ENCODE measurements at places on chromosomes 16 and 17. TPM values are rescaled to one million over a fixed set of nuclear protein-coding genes. Genes with fewer than 3 reads are reported as not detected.
A peak's percentile ranks its signal among the peaks of the same experiment; 100 is the strongest.

GRCh38 chr17:37743875-37744632, 805 bp downstream of the HNF1B start:
- no peak for DNase-seq

- DNase-seq, result no peak
Measured at GRCh38 chr17:40418428-40418706, 671 bp upstream of the TOP2A start.

- DNase-seq, result no peak
Measured at GRCh38 chr16:88290850-88291830, 91.6 kb upstream of the ZNF469 start.

DNA sequence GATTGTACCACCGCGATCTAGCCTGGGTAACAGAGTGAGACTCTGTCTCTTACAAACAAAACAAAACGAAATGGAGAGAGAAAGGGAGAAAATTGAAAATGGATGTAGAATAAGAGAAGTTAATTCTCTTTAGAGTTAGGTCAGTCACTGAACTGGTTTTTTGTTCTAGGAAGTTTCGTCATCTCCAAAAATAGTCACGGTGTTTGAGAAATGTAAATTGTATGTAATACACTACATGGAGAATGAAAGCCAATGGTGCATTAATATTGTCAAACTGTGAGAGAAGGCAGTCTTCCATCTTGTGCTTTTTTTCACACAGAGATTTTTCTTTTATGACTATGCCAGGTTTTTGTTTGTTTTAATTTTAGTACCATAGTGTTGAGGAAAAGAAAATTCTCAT, 145.9 kb downstream of the BCAS3 start:
- no peak for DNase-seq

DNA sequence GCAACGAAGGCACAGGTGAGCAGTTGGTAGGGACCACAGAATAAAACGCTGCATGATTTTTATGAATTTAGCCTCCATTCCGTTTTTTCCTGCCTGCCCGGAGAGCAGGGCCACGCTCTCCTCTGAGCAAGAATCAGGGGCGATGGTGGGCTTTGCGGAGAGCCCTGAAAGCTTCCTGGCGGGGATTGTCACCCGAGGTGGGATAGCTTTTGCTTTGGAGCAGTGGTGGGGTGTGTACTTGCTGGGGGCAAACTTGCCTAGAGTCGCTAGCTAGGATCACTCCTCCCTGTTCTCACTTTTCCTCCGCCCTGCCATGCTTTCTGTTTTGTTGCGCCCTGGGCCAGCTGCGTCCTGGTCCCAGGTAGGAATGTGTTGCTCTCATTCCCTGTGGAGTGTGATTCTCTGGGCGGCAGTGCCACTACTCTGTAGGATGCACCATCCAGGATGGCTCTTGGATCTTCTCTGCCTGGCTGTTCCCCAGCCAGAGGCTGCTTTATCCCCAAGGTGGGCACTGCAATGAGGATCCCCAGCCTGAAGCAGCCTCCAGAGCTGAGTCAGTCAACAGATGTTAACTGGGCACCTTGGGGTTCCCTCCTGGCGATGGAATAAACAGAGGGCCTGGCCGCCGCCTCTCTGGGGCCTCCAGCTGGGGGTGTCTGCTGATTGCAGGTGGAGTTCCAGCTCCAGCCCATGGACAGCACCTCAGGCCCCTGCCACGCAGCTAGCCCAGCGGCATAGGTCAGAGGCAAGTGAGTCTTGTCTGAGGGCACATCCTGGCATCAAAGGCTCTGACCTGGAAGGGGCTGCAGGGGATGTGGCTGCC, 360.9 kb upstream of the TNRC6C start:
- no peak for DNase-seq

GRCh38 chr16:56352351-56353053, 72.8 kb downstream of the AMFR start:
- DNase-seq, result no peak

DNA sequence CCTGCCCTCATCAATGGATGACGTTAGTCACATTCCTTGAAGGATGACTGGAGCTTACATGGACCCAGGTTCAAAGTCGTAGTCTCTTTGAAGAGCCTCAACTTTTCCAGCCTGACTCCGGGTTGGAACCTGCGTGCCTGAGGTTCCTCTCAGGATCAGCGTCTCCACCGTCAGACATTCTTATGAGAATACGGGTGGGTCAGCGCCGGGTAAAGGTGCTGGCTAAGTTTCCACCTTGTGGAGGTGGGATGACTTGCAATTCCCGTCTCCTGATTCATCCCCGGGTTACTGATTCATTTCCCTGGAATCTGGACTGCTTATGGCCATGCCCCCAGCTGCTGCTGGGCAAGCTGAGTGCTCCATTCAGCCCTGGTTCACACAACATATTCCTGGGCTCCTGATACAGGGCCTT, 38.9 kb upstream of the CMIP start:
- DNase-seq, result no peak

DNA sequence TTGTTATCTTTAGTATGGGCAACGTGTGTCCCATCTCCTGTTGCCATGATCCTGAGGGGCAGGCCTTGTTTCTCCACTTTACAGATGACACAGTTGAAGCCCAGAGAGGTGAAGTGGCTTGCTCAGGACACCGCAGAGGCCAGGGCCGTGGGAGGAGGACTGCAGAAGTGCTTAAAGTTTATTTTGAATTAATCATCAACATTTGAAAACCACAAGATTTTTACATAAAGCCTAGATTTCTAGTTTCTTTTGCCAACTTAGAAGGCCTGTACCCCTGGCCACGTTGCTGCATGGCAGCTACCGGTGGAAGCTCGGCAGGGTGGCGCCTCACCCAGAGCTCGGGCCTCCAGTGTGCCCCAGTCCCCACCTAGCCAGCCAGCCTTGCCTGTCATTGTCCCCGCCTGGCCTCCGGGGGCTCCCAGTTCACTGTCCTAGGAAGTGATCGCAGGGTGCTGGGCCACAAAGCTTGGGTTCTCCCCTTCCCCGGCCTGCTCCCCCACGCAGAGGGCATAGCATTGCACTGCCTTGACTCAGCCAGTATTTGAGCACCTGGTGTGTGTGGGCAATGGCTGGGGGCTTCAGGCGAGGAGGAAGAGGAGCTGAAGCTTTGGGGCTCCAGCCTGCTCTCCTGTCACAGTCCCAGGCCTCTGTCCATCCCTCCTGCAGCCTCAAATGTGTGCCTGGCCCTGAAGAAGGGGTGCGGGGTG, 14.8 kb upstream of the ADCY7 start:
- DNase-seq, result no peak

DNA sequence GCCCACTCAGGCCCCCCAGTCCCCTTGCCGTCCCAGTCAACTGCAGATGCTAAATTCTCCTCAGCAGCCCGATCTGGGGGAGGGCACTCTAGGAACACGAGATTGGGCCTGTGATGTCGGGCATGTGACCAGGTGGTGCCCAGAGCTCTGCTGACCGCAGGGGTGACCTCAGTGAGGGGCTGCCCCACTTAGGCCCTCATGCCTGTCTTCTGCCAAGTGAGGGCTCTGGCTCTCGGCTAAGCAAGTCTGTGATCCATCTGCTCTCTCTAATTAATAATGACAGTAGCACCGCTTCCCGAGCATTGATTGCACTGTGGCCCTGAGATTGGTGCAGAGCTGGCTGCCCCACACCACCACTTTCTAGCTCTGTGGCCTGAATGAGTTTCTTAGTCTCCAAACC, 138.8 kb downstream of the MRM1 start:
- no peak for DNase-seq

GRCh38 chr17:45031231-45032173, 19.9 kb downstream of the DCAKD start:
- DNase-seq, result no peak

GRCh38 chr16:12535535-12536411, 267.9 kb downstream of the CPPED1 start:
- DNase-seq, result no peak

- DNase-seq, result no peak
Measured at GRCh38 chr16:50306287-50306686, 39.9 kb downstream of the ADCY7 start.

DNA sequence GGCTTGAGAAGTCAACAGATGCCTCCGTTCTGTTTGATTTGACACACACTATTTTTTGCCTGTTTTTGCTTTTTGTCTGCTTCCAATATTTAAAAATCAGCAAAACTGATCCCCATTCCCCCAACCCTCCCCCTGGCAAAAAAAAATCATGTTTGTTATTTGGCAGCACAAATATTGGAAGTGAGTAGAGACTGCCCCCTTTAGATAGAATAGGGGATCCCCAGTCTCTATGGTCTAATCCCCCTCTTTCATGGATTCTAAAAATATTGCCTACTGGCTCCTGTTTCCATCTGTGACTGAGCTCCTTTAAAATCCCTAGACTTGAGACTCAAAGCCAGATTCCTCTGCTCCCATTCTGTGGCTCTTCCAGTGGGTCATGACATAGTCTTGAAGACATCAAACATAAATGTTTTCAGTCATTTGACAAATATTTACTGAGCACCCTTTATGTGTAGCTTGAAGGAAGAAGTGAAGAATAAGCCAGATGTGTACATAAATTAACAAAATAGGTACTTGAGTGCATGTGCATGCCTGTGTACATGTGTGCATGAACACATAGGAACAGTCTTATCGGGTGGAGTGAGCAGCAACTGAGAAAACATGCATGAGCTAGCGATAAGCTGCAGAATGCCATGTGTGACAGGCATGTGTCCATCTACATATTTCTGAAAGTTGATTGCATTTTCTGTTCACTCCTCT, 101.2 kb downstream of the SALL1 start:
- DNase-seq, result no peak

DNA sequence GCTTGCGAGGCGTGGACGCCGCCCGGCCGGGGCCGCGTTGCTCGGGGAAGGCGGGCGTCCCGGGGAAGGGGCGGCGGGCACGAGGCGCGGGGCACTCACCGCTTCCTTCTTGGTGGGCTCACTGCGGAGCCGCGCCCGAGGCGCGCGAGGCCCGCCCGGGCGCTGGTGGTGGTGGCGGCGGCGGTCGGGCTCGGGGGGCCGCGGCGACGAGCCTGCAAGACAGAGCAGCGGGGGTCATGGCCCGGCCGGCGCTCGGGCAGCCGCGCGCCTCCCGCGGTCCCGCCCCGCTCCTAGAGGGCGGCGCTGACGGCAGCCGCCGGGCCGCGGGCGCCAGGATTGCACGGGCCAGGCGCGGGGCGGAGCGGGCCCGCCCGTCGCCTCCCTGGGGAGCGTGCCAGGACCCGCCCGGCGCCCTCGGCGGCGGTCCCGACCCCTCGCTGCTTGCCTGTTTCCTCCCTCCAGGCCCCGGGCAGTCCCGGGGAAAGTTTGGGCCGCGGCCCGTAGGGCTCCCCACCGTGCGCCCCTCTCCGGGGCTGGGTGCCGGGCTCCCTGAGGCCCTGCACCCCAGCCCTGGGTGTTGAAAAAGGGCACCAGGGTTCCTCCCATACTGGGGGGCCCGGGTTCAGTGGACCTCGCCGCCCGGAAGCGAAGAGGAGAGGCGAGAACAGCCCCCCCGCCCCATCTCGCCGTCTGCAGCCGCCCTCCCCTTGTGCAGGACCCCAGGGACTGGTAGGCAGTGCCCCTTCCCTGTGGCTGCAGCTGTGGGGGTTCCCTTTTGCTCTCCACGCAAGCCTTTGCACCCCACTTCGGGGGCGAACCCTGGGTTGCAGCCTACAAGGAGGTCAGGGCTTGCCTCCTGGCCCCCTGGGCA, at the start of gene C16orf74:
Gene C16orf74, minus strand, starts transcription at position 270 of the 871 bp plus-strand sequence. CDS start 15,879 bp downstream, outside the sequence.
- peak; percentile 17 for DNase-seq

- no peak for DNase-seq
Measured at GRCh38 chr17:58533616-58534188, 19.3 kb upstream of the MTMR4 start.

DNA sequence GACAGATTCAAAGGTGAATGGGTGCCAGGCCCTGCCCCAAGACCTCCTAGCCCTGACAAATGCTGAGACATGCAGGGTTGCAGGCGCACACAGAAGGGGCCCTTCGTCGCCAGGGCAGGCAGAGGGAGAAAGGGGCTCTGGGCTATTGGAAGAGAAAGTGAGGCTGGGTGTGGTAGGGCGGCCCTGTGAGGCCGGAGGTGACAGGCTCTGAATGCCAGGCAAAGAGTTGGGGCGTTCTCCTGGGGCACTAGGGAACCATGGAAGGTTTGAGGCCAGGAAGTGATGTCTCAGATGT, 26.4 kb upstream of the NXPH3 start:
- DNase-seq, result no peak

DNA sequence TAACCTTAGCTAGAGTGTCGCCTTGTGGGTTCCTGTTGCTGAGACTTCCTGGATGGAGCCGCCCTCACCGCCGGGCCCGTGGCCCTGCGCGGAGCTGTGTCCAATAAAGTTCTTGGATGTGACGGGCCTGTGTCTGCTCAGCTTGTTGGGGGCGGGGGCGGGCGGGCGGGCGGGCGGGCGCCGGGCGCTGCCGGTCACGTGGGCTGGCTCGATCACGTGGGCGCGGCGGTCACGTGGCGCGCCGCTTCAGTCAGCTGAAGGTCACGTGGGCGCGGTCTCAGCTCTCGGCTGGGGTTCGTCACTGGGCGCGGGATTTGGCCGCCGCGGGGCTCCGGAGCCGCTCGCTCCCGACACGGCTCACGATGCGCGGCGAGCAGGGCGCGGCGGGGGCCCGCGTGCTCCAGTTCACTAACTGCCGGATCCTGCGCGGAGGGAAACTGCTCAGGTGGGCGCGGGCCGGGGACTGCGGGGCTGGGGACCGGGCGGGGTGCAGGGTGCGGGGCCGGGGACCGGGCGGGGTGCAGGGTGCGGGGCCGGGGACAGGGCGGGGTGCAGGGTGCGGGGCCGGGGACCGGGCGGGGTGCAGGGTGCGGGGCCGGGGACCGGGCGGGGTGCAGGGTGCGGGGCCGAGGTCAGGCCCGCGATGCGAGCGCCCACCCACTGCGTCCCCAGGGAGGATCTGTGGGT, at the start of gene AMDHD2:
Gene AMDHD2, plus strand, starts transcription at position 275 of the 687 bp plus-strand sequence. Its CDS starts 88 bp downstream, at position 363.
- DNase-seq, result peak; percentile 92

DNA sequence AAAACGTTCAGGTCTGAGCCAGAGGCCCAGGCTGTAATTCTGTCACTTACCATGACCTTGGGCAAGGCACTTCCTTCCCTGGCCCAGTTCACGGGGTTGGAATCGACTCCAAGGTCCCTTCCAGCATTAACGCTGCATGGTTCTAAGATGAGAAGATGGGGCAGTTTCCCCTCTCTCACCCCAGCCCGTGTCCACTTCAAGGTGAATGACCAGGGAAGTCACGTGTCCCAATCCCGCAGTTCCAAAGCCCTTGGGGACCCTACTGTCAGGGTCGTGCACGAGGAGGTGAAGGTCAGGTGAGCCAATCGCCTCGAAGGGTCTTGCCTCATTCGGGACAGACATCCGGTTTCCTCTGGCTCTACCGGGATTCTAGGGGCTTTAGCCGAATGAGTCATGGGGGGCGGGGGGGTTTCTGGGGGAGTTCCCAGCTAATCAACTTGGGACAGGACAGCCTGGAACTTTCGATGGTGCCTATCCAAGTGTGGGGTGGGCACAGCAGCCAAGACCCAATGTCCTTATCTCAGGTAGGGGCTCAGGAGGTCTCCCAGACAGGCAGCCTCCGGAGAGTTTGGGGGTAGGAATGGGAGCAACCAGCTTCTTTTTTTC, 762 bp upstream of the CSF3 start:
- no peak for DNase-seq

- DNase-seq, result no peak
Measured at GRCh38 chr17:41284043-41284442, 8.5 kb downstream of the KRTAP9-7 start.

Gene DPEP2
- 34.0 TPM for polyA plus RNA-seq

Gene PCGF2
- 0.09 TPM for polyA plus RNA-seq

Gene CCL5
- polyA plus RNA-seq, result 2,769 TPM

Gene CCDC144A
- 1.5 TPM for polyA plus RNA-seq

Gene CDH11
- polyA plus RNA-seq, result not detected

Gene CLEC18A
- polyA plus RNA-seq, result not detected

Gene DYNC1LI2
- 35.0 TPM for polyA plus RNA-seq

Gene ACSM2A
- polyA plus RNA-seq, result not detected

Gene INCA1
- polyA plus RNA-seq, result 0.58 TPM

Data from CD8-positive, alpha-beta memory T cell (primary cell).